Activated CD4-positive, alpha-beta memory T cell treated with anti-CD3 and anti-CD28 coated beads, Interleukin-2, amount 10 ng/mL, durations not matched to agents 7 days and 5 days (primary cell): ENCODE measurements at places on chromosomes 5 and 9. TPM values are rescaled to one million over a fixed set of nuclear protein-coding genes. Genes with fewer than 3 reads are reported as not detected.

Gene PCDHA12
- total RNA-seq: not detected

Gene SLC24A2
- not detected for total RNA-seq

DNA sequence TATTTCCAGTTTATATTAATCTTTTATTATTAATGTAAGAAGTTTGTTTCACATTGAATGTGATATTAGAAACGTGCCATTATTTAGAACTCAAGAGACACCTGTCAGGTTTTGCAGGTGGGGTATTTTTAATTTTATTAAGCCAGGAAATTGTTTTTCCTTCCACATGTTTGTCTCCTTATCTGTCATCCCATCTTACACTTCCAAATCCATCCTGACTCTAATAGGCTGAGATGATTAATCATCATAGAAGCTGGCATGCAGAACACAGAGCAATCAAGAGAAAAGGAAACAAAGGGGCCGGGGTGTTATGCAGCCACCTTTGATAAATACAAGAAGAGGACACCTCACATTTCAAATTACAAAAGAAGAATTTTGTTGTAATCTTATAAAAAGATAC is 506.5 kb downstream of the ISL1 start:
- H3K4me1 ChIP-seq: no peaks in the 10 kb centered on the region
- DNase-seq: no peak
- no peak overlapping the region for H3K4me3 ChIP-seq

GRCh38 chr5:125293726-125294125 is 547.3 kb upstream of the ZNF608 start:
- no peak for DNase-seq
- no peaks in the 10 kb centered on the region for H3K4me1 ChIP-seq
- no peak overlapping the region for H3K27ac ChIP-seq
- no peak overlapping the region for H3K4me3 ChIP-seq
- no peaks in the 10 kb centered on the region for H3K27me3 ChIP-seq
- H3K36me3 ChIP-seq: no peaks in the 10 kb centered on the region

- DNase-seq: no peak
- no peaks in the 10 kb centered on the region for H3K36me3 ChIP-seq
- no peak overlapping the region for H3K4me3 ChIP-seq
- H3K27me3 ChIP-seq: peaks cover 28% of the 10 kb centered on the region
- no peak overlapping the region for H3K27ac ChIP-seq
Observed at GRCh38 chr5:151338734-151339133, 8.6 kb downstream of the SLC36A2 start.

Gene GBGT1
- 3.9 TPM for total RNA-seq

DNA sequence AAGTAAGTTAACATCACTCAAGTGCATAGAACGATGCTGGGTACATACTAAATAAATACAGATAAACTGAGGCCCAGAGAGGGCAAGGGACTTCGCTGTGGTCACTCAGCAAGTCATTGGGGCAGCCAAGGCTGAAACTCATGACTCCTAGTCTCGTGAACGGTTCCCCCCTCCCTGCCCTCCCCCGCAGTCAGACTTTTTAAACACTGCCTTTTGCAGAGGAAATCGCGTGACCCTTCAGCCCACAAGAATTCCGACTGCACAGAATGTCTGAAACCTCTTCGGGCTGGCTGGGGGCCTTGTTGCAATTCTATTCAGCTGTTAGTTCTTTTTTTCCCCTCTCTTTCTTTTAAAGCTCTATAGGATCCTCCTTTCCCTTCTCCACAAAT is 28.1 kb downstream of the NEK6 start:
- peak; percentile 65 for DNase-seq
- no peaks in the 10 kb centered on the region for H3K27me3 ChIP-seq
- H3K27ac ChIP-seq: peak overlapping the region; percentile 98
- peaks cover 38% of the 10 kb centered on the region for H3K4me1 ChIP-seq
- H3K36me3 ChIP-seq: peaks cover 2% of the 10 kb centered on the region
- peak overlapping the region; percentile 62 for H3K4me3 ChIP-seq
